ENCODE measurements at places on chromosomes 13 and 19.

- no peak for DNase-seq
These were observed 1.9 kb downstream of the SIGLEC14 start for GRCh38 chr19:51644636-51645271.

- no peak for DNase-seq
These were observed 441.4 kb downstream of the SLITRK5 start for GRCh38 chr13:88112526-88112925.

DNA sequence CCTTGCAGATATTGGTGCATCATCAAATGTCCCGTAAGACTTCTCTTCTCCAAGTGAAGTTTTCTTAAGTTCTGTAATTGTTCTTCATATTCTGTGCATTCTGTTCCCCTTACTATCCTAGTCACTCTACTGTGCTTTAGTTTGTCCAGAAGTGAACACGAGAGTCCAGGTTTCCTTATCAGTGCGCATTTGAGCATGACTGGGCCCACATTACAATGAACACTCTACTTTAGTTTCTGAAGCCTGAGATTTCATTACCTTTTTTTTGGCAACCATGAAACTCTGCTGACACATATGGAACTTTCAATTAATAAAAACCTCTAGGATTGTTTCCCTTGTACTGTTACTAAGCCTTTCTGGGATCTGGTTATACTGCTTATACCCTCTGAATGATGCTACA lies 270.0 kb downstream of the KCNRG start:
- no peak for DNase-seq

DNA sequence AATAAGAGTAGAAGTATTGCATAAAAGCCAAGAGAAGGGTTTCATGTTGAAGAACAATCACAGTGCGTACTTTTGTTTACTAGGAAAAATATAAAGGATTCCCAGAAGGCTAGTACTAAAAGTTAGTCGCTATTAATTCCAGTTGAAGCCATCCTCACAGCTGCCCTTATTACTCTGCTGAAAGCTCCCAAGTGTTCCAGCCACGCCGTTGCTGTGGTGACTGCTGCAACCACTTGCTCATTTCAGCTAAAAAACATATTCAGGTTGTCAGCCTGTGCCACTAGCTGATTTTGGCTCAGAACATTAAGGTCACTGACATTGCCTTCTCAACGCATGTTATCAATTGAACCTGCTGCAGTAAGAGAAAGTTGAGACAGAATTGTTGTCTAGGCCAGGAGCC lies 87.1 kb upstream of the FNDC3A start:
- DNase-seq, result no peak

GRCh38 chr13:45219123-45219891 lies 18.5 kb upstream of the KCTD4 start:
- DNase-seq, result no peak

- DNase-seq, result no peak
These were observed 12.2 kb upstream of the SPACA7 start for GRCh38 chr13:112363867-112364528.

- DNase-seq, result no peak
These were observed 1.8 kb upstream of the EFNA2 start for GRCh38 chr19:1283917-1284292.

- no peak for DNase-seq
These were observed at the start of gene LILRA2 for GRCh38 chr19:54573330-54573872. LILRA2 (plus strand) TSS chr19:54573790; CDS start chr19:54573879, 89 bp downstream.

DNA sequence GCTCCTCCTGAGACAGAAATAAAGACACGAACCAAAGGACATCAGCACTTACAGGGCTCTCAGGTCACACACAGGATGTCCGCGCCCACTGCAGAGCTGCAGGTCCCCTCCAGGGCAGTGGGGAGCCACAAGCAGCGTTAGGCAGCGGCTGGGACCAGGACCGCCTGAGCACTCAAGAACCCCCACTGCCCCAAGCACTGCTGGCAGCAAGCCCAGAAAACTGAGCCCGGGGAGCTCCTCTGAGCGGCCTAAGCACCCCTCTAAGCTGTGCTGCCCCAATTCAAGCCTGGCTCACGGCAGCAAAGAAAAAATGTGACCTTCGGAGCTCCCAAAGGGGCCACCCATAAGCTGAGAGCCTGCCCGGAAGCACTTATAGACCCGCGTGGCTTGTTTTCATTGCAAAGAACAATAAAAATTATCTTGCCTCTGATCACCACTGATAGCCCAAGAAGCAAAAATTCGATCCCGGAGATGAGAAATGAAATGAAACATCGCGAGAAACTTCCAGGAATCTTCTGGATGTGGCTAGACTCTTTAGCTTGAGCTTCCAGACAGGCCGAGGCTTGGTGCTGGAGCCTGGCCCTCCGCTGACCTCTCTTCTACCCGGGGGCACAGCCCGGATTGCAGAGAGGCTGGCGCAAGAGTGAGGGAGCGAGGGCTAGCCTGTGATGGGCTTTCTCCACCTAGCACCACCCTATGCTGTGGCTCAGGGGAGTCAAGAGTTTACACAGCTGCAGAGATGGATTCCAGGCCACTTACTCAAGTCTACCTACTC lies 6.3 kb downstream of the DPP9 start:
- no peak for DNase-seq

All from uterus (tissue), 4 donors.